ENCODE measurements at places on chromosomes 2 and 18.

DNA sequence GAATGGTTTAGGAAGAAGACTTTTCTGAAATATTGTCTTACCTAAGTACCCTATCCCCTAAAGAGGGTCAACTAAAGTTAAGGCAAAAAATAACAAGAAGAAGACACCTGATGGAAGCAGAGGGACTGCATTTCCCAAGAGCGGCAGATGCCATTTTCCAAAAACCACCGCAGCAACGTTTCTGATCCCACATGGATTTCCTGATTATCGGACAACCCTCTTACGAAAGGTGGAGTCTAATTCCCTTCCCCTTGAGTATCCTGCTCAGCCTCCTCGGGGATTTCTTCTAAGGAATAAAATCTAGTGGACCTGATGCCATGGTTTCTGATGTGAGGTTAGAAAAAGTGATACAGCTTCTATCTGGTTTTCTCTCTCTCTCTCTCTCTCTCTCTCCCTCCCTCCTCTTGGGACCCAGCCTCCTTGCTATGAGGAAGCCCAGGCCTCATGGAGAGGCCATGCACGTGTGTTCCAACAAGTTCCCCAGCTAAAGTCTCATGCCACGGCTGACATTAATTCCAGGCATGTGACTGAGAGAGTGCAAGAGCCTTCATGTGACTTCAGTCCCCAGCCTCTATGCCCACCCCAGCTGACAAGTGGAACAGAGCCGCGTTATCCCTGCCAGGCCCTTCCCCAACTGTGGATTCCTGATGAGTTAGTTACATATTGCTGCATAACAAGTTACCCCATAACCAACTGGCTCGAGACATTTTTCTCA is 150.3 kb downstream of the SMAD2 start:
- ATAC-seq: no peak

- ATAC-seq: no peak
Observed at GRCh38 chr2:186302263-186302662, 183.8 kb upstream of the ZC3H15 start.

GRCh38 chr2:127231130-127231865 is 11.2 kb upstream of the CYP27C1 start:
- no peak for ATAC-seq

GRCh38 chr2:112141626-112142007 is 3.4 kb downstream of the FBLN7 start:
- no peak for ATAC-seq

- ATAC-seq: no peak
Observed at GRCh38 chr18:22547807-22548561, 130.3 kb upstream of the CTAGE1 start.

DNA sequence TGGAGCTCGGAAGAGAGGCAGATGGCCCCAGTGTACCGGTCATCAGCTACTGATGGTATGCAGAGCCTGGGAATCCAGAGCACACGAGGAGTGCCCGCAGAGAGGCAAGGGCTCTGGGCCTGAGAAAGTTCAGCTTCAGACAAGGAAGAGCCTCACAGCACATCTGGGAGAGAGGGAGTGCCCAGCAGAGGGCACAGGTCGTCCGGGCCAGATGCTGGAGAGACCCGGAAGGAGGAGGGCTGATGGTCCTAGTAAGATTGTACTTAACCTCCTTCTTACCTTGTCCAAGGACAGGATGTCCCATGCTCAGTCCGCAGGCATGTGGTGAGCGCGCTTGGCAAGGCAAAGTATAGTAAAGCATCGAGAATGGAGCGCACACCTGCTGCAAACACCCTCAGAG is 24.4 kb upstream of the CHMP1B start:
- ATAC-seq: no peak

DNA sequence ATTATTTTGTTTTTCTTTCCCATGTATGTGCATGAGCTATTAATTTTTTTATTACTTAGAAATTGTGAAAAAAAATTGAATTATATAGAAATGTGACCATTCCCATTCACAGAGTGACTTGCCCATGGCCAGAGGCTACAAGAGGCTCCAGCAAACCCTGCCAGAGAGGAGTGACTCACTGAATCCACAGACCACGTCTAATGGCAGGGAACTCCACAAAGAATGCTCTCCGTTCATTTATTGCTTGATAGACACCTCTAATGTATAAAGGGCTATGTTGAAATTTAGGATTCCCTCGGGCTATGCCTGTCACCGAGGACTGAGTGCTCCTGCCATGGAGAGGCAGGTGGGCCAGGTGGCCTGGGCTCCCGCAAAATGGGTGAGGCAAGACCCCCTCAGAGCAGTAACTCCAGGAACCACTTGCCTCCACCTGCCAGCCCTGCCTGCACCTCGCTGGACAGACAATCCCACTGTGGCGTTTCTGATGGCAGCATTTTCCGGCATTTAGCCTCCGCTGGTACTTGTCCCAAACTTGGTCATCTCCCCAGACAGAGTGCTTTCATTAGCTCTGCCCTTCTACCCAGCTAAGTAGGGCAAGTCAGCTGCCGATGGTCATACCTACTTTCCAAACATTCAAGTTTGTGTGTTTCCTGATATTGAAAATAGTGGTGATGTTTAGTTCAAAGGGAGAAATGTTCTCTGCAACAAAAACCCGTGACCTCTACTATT is 200.3 kb downstream of the PRKCE start:
- no peak for ATAC-seq

- no peak for ATAC-seq
Observed at GRCh38 chr2:169007356-169007755, 23.8 kb downstream of the ABCB11 start.

DNA sequence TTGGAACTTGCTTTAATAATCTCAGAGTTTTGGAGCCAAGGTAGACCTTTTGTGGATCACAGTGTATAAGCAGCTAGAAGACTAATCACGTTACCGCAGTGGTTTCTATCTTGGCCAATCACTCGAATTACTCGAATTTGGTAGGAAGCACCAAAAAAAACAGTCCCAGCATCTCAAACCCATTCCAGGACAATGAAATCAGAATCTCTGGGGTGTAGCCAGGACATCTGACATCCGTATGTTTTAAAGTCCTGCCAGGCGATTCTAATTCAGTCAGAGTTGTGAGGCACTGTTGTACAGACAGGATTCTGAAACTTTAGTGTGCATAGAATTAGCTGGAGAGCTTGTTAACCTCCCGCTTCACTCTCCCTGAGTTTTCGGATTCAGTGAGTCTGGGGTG is 30.8 kb downstream of the GRHL1 start:
- peak; percentile 59 for ATAC-seq

DNA sequence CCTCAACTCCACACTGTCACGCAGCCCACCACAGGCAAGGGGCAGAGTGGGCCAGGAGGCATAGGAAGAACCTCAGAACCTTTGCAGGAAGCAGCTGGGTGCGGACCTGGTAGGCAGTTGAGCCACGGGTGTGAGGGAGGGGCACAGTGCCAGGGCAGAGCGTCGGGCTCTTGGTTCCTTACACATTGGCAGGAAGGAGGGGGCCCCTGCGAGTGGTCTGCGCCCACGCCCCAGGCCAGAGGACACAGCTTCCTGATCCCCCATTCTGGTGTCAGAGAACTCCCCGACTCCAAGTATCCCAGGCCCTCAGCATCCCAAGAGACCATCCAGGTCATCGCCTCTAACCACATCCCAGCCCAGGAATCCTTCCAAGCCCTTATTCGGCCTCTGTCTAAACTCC is 61.5 kb downstream of the TNS1 start:
- no peak for ATAC-seq

DNA sequence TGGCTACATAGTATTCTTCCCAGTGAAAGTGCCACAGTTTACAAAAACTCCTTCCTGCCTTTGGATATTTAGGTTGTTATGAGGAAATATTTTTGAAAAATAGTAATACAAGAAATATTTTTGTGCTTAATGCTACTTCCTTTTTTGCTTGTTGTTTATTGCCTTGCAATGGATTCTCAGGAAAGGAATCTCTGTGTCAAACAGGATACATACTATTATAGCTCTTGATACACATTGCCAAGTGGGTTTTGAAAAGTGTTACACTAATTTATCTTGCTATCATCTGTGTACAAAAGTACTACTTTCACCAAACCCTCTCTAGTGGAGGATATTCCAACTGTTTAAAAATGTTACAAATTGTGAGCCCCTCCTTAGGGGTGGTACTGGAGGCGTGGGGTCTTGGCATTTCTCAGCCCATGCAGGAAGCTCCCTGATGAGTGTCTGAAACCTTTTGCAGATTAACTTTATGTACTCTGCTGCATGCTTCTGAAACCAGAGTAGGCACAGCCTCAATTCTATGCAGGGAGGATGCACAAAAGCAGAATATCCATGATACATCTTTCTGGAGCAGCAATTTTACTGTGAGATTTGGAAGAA is 54.5 kb downstream of the EVA1A start:
- ATAC-seq: no peak

GRCh38 chr18:6435731-6436130 is 21.0 kb upstream of the L3MBTL4 start:
- ATAC-seq: no peak

GRCh38 chr2:239089884-239090283 is 242.0 kb downstream of the TWIST2 start:
- no peak for ATAC-seq

DNA sequence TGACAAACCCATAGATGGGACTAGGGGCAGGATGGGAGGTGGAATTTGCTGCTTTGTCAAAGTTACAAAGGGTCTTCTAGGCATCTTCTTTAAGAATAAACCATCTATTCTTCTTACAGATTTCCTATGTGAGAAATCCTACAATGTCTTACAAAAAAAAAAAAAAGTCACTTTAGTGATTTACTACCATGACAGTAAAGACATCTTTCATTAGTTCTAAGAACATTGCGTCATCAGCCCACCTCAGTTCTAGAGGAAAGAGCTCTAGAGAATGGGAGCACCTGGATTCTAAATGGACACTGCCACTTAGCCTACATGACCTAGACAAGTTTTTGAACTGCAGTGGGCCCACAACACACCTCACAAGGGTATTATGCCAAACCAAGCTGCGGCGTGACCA is 172.0 kb downstream of the MYO5B start:
- no peak for ATAC-seq

DNA sequence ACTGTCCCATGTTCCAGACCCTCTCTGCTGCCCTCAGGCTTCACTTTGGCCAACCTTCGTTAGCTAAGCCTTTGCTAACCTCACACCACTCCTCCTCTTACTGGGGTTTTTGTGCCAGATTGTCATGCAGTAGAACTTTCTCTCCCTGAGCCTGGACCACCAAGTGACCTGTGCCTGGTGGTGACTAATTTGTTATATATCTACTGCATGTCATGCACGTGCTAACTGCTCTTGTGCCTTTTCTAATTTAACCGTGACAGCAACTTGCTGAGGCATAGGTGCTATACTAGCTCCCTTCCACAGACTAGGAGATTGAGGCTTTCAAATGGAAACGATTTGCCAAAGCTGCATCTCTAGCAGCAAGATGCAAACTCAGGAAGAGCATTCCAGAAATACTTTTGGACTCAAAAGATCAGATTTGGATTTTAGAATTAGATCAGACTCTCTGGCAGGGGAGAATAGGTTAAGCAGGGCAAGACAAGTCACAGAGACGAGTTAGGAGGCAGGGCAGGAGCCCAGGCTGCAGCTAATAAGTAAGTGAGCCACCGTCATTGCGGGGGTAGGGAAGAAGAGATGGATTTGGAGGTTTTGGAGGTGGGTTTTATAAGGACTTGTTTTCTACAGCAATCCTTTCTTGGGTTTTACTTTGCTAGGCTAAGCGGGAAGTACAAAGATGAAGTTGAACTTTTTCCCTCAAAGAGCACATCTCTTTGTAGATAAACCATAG is 1.8 kb downstream of the PPP1R7 start:
- ATAC-seq: no peak

GRCh38 chr2:235909358-235909757 is 258.8 kb downstream of the GBX2 start:
- ATAC-seq: no peak

DNA sequence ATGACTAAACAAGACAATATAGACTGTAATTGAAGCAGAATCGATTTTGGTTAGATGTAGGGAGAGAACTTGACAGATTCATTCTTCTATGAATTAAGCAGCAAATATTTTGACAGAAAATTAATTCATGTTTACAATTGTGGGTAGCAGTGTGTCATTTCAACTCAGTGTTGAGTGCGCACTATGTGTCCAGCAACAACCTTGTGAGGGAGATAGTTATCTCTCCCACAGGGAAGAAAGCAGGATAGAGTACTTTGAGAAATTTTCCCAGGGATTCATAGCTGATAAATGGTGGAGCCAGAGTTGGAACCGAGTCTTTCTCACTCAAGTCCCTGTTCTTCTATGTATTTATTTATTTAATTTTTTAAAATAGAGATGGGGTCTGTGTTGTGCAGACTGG is 5.2 kb downstream of the MRPL33 start:
- ATAC-seq: no peak

DNA sequence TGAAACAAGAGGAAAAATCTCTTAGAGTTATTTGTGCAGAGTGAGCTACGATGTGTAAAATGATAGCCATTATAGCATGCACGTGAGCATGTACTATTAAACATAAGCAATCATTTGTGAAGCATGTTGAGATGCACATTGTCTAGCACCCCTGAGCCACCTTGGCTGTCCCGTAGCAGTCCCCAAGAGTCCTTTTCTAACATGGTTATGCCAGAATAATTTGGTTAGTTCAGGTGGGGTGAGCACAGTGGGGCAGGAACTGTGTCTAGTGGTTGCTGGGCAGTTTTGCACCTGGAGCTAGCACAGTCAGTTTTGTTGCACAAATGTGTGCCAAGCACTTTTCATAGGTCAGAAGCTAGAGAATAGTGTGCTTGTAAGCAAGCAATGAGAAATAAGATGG is 809.8 kb downstream of the RNF144A start:
- ATAC-seq: no peak

GRCh38 chr2:157228946-157229345 is 28.6 kb upstream of the GALNT5 start:
- no peak for ATAC-seq

GRCh38 chr18:37665346-37665745 is 99.7 kb upstream of the CELF4 start:
- ATAC-seq: no peak

- ATAC-seq: no peak
Observed at GRCh38 chr2:159998961-159999360, 63.5 kb downstream of the PLA2R1 start.

DNA sequence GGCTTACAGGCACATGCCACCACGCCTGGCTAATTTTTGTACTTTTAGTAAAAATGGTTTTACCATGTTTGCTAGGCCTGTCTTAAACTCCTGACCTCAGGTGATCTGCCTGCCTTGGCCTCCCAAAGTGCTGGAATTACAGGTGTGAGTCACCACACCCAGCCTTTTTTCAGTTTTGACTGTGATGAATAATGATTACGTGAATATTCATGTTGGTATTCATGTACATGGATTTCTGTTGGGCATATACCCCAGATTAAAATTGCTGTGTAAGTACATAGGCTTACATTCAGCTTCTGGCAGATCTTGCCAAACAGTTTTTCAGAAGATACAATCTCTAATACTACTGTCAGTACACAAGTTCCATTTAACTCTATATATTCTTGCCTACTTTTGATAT is 20.9 kb downstream of the SLC39A10 start:
- ATAC-seq: no peak

GRCh38 chr2:2871480-2872308 is 505.9 kb downstream of the EIPR1 start:
- ATAC-seq: no peak

- no peak for ATAC-seq
Observed at GRCh38 chr2:147763861-147764260, 81.0 kb upstream of the ACVR2A start.

GRCh38 chr2:196333397-196333796 is 162.0 kb upstream of the STK17B start:
- no peak for ATAC-seq

Measured in gastroesophageal sphincter (tissue), 4 donors.